ENCODE measurements at places on chromosomes 11 and 22. TPM values are rescaled to one million over a fixed set of nuclear protein-coding genes. Genes with fewer than 3 reads are reported as not detected.

The OR52B2 gene
- 0.33 TPM for total RNA-seq

The ANO3 gene
- 2.0 TPM for total RNA-seq

The TBRG1 gene
- 18.7 TPM for total RNA-seq

DNA sequence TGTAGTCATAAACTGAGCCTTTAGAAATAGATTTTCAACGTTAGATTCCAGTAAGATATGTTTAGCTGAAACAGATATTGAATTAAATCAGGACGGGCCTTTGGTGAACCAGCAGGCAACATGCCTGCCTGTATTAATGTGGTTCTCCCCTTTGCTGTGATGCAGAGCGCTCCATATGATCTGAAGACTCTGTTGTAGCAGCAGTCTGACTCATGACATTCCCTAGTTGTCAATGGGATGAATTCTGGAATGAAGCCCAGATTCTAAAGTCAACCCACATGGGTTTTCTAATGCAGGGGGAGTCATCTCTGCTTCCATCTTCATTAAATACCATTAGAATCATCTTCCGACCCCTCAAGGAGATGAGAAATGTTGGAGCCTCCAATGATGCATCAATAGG lies 864.5 kb downstream of the NTM start:
- no peak for DNase-seq

DNA sequence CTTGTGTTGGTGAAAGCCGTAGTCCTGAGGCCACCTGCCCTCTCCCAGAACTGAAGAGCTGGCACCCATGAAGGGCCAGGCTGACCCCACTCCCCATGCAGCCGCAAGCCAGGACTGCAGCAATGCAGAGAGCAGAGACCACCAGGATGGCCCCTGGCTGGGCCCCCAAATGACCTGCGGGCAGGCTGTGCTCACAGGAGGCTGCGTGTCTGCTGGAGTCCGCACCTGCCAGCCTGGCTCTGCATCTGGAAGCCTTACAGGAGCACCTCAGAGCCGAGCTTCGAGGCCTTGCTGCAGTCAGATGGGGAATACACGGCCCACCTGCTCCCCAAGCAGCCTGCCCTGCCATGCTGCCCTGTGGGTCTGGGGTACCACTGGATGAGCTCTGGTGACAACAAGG lies 1336.8 kb downstream of the TBC1D22A start:
- no peak for DNase-seq

- no peak for DNase-seq
Measured at GRCh38 chr11:69423611-69424385, 57.7 kb upstream of the LINC01488 start.

DNA sequence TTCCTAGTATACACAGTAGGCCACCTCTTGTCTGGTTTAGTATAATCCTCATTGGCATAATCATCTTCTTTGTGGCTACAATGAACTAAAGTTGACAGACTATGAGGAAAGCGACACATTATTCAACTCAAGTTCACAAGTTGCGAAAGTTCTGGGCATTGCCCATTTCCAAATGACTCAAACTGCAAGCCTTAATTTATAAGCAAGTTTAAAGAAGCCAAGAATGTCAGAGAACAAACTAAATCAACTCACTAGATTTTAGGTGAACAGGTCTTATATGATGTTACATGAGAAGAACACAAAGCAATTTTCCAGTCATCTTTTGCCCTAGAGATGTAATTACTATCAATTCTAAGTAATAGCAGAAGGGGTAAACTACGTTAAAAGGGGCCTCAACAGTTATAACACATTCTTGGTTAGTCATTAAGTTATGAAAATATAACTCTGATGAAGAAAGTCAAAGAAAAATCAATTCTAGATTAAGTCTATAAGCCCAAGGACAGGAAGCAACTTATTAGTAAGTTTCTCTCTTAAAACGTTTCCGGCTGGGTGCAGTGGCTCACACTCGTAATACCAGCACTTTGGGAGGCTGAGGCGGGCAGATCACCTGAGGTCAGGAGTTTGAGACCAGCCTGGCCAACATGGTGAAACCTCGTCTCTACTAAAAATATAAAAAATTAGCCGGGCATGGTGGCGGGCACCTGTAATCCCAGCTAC lies 21.5 kb downstream of the PICALM start:
- DNase-seq, result no peak

GRCh38 chr11:130583801-130584211 lies 135.4 kb downstream of the ADAMTS15 start:
- peak; percentile 1 for DNase-seq

DNA sequence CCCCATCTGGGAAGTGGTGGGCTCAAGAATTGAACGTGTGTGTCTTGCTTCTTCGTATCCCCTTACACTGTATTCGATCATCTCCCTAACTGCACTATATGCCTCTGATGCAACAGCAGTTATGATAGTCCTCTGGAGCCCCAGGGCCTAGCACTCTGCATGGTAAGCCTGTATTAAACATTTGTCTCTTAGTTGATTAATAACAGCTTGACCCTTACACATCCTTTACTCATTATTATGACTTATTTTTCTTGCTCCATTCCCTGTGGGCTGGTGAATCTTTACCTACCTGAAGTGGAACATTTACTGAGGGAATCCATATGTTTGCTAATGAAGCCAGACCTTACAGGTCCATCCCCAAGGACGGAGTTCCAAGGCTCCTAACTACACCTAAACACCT lies 5.6 kb downstream of the STX3 start:
- DNase-seq, result no peak

- DNase-seq, result peak; percentile 65
Measured at GRCh38 chr11:68904248-68904847, 657 bp downstream of the IGHMBP2 start.

- DNase-seq, result no peak
Measured at GRCh38 chr22:24319451-24319850, 48.8 kb downstream of the SPECC1L start.

All from liver (tissue), 10 donors.